COLO829 (cell line): ENCODE measurements at places on chromosomes 12 and 14.

- no peak for DNase-seq
These were observed 20.1 kb upstream of the PLEKHD1 start for GRCh38 chr14:69464379-69464778.

GRCh38 chr14:100211893-100212292, 27.1 kb upstream of the YY1 start:
- no peak for DNase-seq

- DNase-seq = no peak
These were observed 19.1 kb downstream of the ANKRD9 start for GRCh38 chr14:102490456-102490855.

DNA sequence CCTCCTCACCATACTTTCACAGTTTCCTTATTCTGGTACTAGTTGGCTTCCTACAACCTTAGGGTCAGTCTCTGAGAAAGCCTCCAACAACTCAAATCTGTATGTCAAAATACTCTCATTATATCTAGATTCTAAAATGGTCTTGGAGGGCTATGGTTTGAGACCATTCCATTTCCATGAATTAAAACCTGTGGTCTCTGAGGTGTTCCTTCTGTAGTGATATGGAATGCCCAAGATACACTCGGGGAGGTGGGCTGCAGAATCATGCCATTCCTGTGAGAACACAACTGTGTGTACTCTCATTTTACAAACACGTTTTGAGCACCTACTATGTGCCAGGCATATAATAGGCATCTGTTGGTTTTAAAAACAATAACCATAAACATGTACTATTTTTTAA, 74.0 kb downstream of the FERMT2 start:
- no peak for DNase-seq

DNA sequence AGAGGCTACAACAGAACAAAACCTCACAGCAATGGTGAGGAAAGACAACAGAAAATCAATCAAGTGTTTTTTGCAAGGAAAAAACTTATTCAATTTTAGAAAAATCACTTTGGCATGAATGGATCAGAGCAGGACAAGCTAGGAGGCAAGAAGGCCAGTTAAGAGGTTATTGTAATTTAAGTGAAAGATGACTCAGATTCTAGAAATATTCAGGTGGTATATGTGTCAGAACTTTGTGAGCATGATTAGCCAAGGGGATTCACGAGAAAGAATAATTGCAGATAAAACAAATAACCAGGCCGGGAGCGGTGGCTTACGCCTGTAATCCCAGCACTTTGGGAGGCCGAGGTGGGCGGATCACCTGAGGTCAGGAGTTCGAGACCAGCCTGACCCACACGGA, 12.7 kb downstream of the GCH1 start:
- no peak for DNase-seq

DNA sequence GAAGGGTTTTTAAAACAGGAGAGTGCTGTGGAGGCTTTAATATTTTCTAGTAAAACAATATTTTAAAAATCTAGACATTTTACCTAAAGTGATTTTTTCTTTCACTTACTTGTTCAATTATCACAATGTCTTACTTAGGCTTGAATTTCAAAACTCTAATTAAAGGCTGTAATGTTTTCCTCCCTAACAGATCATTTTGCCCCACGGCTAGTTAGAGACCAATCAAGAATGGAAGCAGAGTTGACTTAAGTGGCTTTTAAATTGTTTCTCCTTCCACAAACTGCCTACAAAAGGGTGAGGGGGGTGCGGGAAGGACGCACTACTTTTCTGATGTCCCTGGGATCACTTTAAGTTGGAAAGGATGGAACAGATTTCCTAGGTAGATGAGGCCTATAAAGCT, 9.5 kb upstream of the CFL2 start:
- DNase-seq = no peak

- DNase-seq = no peak
These were observed 11.6 kb downstream of the HVCN1 start for GRCh38 chr12:110677206-110677911.

- no peak for DNase-seq
These were observed 187.6 kb downstream of the DICER1 start for GRCh38 chr14:94969766-94970165.

GRCh38 chr12:57524814-57525614, 2.4 kb downstream of the MBD6 start:
- DNase-seq = no peak

- no peak for DNase-seq
These were observed 1314.6 kb upstream of the TMEM132C start for GRCh38 chr12:126952096-126953007.

- no peak for DNase-seq
These were observed 332.9 kb downstream of the BCAT1 start for GRCh38 chr12:24615967-24616411.

DNA sequence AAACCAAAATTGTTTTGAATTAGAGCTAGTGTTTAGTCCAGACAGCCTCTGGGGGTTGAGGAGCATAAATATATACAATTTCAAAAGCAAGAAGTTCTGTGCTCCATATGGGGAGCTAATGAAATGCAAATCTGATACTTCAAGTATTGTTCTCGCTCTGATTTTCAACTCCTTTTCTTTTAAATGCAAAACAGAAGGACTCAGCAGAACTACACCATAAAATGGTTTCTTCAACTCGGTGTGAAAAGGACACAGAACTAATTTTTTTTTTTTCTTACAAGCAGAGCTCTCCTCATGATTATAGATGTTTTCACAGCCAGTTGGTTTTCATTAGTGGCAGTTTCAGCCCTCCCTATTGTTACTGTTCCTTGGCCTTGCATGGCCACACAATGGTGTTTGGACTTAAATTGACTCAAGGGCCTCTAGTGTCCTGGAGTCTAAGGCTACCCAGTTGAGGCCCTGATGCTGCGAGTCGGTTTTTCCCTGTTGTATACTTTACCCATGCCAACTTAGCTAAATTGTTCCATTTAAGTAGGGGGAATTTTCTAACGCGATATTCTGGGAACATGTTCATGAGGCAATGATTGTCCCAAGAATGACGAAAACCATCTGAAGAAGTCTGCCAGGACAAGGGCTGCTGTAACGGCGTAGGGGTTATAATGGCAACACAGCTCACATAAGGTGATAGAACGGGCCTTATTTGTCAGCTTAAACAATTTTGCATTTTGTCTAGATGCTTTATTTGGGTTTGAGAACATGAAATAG, 120.3 kb downstream of the GPR135 start:
- DNase-seq = no peak

GRCh38 chr12:78756936-78757335, 107.6 kb upstream of the SYT1 start:
- DNase-seq = no peak

DNA sequence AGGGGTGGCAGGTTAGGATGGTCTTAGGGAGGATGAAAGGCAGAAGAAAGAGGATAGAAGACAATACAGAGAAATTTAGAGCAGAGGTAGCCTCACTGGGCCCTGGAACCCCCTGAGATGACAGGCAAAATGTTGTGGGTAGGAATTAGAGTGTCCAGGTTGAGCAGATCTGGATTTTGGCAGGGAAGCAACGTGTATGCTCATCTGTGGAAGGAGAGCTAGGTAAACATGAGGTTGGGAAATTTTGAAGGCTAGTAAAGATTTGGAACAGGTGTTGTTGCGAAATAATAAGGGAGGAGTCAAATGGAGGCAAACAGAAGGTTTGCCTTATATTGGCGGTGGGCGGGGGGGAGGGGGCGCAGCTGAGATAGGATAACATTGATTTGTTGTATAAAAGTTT, 5.3 kb downstream of the HSD17B6 start:
- no peak for DNase-seq

DNA sequence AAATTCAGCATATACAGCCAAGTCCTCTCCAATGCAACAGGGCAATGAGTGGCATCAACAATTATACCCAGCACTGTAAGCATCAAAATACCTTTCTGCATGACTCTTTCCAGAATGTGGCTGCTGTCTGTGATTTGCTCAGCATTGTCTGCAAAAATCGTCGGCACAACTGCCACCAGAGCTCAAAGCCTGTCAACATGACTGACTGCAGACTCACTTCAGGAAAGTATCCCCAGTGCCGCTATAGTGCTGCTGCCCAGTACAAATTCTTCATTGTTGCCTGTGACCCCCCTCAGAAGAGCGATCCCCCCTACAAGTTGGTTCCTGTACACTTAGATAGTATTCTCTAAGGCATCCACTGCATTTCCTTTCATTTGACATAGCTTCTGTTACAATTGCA, 735 bp downstream of the RNASE6 start:
- DNase-seq = no peak

DNA sequence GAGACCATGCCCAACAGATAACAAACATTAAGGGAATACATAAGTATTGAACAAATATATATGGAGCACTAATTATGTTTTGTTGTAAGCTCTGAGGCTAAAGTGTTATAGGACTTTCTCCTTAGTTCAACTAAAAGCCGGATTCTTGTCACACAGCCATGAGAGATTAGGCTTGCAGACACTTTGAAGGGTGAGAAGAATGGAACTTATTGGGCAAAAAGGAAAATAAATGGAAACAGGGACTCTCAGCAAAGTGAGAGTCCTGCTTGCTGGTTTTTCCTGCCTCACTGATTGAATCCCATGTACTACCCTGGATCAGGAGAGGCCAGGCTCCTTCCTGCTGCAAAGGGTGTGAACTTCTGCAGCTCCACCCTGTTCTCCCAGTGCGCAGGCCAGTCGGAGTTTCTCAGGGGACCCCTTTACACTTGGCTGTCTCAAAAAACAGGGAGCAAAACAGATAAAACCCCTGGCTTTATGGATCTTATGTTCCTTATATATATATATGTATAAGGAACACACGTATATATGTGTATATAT, 77.1 kb upstream of the FUT8 start:
- no peak for DNase-seq

DNA sequence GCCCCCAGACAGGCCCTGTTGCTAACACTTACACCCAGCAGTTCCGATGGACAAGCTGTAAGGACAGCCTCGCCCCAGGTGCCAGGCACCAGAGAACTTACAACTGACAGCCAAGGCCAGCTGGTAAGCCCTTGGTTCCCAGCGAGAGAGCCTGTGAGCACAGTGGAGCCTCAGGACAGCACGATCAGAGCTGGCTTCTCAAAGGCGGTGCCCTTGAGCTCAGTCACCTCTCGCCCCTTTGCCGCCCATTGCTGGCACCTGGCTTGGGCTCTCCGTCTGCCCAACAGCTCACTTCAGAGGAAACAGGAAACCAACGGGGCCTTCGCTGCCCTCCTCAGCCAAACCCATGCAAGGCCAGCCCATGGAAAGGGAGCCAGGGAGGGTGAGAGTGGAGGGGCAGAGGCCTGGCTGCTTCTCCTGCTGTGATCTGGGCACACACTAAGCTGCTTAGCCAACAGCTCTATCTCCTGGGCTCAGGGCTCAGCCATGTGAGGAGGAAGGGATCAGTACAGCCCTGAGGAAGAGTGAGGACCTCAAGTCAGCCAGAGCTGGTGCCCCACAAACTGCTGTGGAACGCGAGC, 98.5 kb downstream of the SINHCAF start:
- DNase-seq = no peak

DNA sequence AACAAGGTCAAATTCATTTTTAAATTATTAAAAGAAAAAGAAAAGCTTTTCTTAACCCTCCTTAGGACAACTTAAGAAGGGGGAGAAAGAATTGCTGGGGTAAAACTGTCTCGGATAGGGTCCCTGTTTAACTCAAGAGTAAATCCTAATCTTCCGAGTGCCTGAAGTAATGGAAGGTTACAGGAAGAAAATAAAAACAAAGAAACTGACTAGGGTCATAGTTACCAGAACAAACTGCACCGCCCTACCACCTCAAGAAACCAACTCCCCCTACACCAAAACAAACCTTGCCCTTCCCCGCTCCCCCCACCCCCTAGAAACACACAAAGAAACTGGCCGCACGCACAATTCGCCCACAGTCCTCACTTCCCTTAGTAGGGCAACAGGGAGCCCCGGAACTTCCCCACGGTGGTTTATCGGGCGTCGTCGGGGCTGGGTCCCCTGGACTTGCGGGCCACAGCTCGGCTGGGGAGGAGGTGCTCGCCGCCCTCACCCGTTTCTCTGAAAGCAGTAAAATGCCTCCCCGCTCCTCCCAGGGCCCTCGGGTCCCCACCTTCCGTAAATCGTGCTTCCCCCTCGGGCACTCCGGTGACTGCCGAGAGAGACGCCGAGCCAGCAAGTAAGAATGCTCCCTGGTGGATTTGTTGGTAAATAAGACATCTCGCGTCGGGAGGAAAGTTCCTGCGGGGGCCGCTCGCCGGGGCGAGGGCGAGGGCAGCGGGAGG, 2.4 kb downstream of the SINHCAF start:
- no peak for DNase-seq

- DNase-seq = no peak
These were observed 39.7 kb downstream of the CDK17 start for GRCh38 chr12:96360550-96360949.

DNA sequence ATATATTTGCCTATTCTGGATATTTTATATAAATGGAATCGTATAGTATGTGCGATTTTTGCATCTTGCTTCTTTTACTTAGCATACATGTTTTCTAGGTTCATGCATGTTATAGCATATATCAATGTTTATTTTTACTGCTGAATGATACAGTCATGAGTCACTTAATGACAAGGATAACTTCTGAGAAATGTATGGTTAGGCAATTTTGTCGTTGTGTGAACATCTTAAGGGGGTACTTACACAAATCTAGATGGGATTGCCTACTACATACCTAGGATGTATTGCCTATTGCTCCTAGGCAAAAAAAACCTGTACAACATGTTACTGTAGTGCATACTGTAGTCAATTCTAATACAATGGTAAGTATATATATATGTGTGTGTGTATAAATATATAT, 8.8 kb downstream of the USP15 start:
- DNase-seq = no peak

- no peak for DNase-seq
These were observed 1111.5 kb downstream of the TRHDE start for GRCh38 chr12:73383584-73384222.

DNA sequence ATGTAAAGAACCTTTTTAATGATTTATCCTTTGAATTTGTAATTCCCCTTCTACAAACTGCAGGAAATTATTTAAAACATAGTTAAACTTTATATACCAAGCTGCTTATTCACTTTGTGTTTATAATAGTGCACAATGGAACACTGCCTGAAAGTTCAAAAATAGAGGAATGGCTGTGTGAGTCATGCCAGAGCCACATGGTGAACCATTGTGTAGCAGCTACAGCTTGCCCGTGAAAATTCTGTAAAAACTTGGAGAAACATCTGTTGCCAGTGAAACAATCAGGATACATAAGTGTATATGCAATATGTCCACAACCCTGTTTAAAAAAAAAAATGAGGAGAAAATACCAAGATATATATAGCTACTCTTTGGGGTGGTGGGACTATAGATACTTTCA, 59.5 kb downstream of the VEZT start:
- peak; percentile 34 for DNase-seq

DNA sequence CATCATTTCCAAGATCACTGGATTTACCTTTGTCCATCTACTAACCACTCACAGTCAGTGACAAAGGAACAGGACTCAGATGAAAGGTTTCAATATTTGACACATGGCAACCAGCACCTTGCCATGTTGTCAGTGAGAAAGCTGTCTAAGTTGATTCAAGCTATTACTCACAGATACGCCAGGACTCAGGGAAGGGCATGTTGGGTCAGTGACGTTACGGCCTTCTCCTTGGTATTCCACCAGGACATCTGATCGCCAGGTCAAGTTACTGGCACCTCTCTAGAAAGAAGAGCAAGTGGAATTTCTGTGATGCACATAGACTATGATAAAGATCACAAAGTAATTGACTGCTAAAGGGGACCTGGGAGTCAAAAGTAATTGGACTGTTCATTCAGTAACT, 36.4 kb downstream of the GNS start:
- DNase-seq = no peak

GRCh38 chr12:102390068-102390467, 90.3 kb downstream of the IGF1 start:
- no peak for DNase-seq
